ENCODE measurements at places on chromosomes 2 and 18.

DNA sequence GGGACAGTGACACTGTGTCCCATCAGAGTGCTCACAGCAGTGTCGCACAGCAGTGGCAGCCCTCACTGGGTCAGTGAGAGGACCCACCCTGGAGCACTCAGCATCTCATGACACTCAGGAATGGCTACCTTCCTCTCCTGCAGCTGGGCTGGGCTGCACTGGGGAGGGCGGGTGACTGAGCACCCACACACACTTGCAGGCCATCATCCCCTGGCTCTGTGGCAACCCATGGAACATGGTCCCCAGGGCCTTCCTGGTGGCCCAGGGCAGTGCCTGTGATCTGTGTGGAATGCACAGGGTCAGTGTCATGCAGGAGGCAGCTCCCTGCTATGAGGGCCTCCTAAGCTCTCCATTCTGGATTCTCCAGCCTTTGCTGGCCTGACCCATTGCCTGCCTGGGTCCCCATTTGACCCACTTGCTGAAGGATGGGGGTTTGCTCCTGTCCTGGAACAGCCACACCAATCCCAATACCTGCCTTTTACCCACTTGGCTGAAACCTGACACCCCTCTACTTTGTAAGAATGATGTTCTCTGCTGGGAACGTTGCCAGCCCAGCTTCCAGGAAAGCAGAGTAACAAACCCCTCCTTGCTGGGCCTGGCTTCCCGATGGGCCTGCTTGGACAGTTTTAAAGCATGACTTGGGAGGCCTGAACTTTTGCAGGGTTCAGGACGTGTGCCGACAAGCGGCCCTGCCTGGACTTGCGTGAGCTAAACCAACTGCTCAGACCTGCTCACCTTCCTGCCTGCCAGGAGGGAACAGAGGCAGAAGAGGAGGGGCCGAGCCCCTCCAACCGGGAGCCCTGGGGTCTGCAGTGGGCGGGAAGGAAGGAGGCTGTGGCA lies 13.7 kb downstream of the HS6ST1 start:
- peak; percentile 72 for DNase-seq

DNA sequence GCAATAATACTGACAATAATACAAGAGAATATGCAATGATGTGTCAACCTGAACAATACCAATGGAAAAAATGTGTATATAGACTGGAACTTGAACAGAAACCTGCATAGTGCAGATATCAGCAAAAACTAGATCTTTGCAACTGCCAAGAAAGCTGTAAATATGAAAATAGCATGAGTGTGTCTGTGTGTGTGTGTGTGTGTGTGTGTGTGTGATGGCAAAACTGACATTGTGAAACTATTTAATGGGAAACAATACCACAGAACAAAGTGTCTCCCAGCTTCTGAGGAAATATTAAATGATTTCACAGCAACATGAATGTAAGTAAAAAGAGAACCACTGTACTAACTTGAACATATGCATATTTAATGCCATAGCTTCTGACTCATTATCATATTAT lies 558.2 kb upstream of the LINC00305 start:
- no peak for DNase-seq

DNA sequence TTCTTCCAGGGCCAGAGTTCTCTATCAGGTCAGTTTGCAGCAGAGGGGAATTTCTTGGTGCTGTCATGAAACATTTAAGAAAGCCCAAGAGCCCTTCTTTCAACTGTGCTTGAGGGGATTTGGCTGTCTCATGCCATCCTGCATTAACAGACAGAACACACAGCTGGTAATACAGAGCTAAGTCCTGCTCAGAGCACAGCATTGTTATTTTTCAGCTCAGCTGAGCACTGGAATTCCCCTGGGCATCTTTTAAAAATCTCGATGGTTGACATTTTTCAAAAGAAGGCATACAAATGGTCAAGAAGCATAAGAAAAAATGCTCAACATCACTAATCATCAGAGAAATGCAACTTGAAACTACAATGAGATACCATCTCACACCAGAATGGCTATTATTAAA lies 14.9 kb upstream of the IL1R2 start:
- no peak for DNase-seq

DNA sequence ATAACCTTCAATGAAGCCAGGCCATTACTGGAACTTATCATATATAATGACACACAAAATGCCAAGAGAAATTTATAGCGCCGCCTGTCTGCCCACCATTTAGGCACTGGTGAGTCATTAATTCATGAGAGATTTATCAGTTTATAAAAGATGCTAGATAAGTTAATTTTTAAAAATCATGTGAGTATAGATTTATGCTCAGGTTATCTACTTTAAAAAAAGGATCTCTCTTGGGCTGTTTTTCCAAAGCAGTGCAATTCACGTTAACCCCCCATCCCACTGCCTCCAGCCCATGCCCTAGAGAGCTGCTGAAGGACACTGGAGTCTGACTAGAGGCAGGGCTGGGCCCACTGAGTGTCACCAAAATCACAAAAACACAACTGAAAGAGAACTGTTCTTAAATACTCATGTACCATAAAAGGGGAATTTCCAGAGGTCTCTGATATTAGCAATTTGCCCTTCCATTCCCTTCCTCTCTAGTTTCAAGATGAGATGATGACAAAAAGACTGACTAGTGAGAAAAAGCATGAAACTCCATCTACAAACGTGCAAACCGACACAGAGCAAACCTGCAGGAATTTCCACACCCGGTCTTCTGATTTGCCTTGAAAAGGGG lies 160.8 kb downstream of the BCL2 start:
- no peak for DNase-seq

DNA sequence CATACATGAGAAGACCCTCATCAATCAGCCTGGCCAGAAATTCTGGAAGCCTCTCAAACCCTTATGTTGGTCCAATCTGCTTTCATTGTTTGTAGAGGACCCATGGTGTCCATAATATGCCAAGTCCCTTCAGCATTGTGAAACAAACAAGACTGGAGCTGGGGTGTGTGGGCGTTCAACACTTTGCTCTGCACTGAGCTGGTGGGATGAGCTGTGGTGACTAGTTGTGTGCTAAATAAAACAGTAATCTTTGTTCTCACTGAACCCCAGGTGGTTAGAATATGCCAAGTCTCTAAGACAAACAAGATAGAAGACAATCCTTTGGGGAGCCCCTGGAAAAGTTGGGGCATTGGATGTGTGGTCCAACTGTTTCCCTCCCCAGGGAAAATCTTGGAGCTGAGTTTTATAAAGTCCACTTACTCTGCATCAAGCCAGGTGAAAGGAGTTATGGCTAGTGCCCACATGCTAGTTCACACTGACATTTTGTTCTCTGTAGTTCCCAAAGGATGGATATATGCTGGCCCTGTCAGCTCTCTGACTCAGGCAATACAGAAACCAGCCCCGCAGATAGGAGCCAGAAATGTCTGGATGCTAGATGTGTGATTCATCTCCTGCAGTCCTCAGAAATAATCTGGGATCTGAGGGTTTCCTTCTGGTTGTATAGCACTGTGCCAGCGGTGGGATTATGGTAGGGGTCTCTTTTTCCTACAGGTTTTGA lies 260.2 kb downstream of the TMX3 start:
- DNase-seq = no peak

GRCh38 chr2:160169988-160170387 lies 30.1 kb downstream of the ITGB6 start:
- no peak for DNase-seq

DNA sequence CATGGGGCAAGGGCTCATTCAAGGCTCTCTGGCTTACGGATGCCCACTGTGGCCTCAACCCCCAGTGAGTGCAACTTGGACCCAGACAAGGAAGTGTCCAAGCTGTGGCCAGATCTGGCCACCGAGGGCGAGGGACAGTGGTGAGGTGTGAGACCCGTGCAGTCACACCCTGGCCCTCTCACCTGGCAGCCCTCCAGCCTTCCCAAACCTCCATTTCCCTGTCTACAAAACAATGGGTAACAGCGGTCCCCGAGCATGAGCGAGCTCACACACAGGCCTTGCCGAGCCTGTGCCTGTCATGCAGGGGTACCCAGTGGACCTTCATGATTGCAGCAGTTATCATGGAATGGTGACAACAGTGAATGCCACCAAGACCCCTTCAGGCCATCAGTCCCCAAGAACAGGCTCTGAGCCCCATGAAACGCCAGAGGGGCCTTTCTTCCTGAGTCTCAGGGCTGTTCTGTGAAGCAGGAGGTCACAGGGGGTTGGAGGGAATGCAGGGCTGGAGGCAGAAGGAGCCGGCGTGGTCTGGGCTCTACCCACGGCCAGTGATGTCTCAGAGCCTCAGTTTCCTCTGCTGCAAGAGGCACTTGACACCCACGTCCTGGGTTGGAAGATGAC lies 49.8 kb downstream of the RAMP1 start:
- DNase-seq = no peak

DNA sequence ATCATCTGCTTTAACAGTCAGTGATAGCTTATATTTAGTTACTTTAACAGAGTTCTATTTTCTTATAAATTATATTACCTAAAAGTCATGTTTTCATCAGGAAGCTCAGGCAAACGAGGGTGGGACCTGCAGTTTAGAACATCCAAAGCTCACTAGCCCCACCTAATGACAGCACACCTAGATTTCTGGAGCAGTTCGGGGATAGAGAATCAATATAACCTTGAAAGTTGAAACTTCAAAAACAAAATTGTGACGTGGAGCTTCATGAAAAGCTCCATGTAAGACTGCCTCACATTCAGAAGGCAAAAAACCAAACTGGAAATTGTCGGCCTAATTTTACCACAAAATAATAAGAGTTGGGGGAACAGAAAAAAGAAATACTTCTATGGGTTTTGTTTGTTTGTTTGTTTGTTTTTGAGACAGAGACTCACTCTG lies 185.9 kb upstream of the CCDC150 start:
- DNase-seq = peak; percentile 60

DNA sequence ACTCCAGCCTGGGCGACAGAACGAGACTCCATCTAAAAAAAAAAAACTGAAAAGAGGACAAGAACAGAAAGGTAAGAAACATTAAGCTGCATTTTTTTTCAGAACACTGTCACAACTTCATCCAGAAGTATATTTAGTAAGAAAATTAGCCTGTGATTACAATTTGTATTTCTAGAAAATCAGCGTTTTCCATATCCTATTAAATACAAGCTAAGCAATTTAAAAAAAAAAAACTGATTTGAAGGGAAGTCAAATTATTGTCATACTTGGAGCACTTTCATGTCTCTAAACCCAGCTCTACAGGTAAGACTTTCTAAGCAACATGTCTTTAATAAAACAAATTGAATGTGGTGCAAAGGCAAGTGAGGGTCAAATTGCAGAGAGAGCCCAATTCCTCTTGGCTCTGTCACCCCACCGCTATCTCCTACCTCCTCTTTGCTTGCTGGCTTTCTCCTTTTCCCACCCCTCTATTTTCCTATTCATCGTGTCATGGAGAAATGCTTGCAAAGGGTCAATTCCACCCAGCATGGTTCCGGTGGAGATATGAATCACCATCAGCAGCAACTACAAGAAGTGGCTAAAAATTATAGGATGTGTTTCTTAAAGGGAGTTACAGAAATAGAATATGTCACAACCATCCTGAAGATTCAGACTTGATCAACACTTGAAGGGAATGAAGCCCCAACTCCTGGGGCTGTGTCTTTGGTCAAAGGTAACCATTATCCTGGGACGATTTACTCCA lies 68.4 kb upstream of the BCL11A start:
- no peak for DNase-seq

DNA sequence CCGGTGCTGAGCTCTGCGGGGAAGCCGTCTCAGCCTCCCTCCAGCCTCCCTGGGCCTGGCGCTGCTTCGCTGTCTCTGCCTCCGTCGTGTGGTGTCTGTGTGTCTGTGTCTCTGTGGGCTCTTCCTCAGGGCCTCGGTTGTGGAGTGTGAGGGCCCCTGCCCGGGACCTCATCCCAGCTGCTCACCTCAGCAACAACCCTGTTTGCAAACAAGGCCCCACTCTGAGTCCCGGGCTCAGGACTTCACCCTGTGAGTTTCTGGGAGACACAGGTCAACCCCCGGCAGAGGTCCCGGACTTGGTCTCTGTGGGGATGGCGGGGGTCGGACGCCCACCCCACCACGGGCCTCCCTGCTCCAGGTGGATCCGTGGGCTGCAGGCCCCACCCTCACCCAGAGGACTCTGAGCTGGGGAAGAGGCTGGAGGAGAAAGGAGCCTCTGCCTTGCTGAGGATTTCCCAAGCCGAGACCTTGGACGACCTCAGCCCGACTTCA lies 127.4 kb upstream of the CTDP1 start:
- DNase-seq = no peak

GRCh38 chr2:23905155-23905554 lies 21.8 kb downstream of the ATAD2B start:
- no peak for DNase-seq

GRCh38 chr18:23300231-23300805 lies 152.8 kb upstream of the RIOK3 start:
- no peak for DNase-seq

DNA sequence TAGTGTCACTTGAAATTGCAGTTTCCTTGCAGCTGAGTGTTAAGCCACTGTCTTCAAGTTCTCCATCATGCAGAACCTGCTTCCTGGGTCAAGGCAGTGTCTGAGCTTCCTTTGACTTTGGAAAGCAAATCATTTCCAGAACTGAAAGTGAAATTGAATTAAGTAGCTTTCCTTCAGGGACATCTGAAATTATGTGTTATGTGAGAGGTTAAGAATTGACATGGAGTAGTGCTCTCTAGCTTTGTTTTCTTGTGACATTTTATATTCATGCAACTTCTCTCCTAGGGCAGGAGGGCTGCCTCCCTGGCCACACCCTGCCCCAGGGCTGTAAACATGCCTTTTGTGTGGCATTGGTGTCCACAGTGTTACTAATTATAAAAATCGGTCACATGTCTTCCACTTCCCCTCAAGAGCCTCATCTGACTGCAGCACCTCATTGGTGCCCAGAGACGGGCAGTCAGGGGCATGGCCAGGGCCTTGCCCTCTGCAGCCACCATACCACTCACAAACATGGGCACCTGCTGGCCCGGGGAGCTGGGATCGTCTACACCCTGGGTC lies 14.4 kb downstream of the RAB12 start:
- no peak for DNase-seq

GRCh38 chr2:172305066-172305465 lies 122.3 kb upstream of the ITGA6 start:
- DNase-seq = no peak

DNA sequence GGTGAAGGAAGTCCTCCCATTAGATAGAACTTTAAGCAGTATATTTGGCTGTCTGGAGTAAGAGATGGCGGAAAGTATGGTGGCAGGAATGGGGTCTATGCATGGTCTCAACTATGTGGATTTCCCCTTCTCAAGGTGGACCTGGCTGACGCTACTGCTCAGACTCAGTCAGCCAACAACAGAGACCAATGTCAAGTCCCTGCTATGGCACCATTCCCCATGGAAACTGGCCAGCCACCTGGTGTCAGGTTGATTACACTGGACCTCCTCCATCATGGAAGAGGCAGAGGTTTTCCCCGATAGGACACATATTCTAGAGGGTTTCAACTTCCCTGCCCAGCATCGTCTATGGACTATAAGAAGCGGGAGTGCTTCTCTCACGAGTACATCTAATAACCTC lies 8.6 kb upstream of the FAHD2A start:
- no peak for DNase-seq

GRCh38 chr2:112836163-112836560 lies 417 bp downstream of the IL1B start:
- no peak for DNase-seq

GRCh38 chr18:48100165-48100575 lies 169.7 kb upstream of the SMAD2 start:
- DNase-seq = no peak

GRCh38 chr2:84442888-84443287 lies 16.2 kb downstream of the SUCLG1 start:
- no peak for DNase-seq

GRCh38 chr2:95099910-95100309 lies 21.7 kb downstream of the MRPS5 start:
- no peak for DNase-seq

- DNase-seq = no peak
These were observed 303.5 kb upstream of the CELF4 start for GRCh38 chr18:37869051-37869450.

All from HCT116 (cell line).